Suppressor macrophage (primary cell): ENCODE measurements at places on chromosomes 13 and 19.
A peak's percentile ranks its signal among the peaks of the same experiment; 100 is the strongest.

DNA sequence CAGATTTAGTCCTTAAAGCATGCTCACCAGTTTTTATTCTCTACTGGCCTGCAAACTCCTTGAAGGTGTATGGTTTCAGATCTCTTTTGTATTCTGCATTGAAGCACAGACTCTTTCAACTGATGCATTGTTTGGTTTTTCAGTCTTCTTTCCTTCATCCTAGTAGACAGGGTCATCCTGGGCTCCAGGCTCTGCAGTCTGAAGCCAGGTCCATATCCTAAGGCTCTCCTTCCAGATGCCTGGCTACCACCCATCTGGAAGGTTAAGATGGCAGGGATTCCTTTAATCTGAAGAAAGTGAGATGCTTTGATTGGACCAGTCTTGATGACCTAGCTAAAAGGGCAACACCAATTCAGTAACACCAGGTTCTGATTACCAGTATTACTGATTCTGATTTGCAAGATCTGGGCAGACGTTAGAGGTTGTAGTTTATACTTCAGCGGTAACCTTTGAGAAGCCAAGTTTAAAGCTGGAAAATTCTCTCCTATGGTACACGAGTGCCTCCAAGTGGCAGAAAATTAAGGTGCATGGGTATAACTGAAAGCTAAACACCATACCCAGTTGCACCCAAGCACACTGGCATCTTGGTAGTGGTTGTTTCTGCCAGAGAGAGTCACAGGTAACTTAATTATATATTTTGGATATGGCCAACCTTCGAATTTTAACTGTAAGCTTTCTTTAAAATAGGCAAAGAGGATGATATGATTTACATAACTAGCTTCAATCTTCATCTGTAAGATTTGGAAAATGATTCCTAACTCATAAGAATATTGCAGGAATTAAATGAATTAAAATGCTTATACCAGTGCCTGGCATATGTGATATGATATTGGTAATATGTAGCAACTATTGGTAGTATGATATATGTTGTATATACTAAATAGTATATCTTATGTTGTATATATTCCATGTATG, 1651.9 kb upstream of the MIR17HG start:
- peak; percentile 50 for DNase-seq

- DNase-seq: no peak
Observed at GRCh38 chr13:97879646-97880310, 73.7 kb upstream of the IPO5 start.

- peak; percentile 90 for DNase-seq
Observed at GRCh38 chr13:75482070-75482819, at the start of gene TBC1D4. TBC1D4 (minus strand) TSS chr13:75482169; CDS start chr13:75481767, 402 bp downstream.

- DNase-seq: no peak
Observed at GRCh38 chr19:21115430-21115829, 26.4 kb upstream of the ZNF431 start.

- no peak for DNase-seq
Observed at GRCh38 chr13:107075576-107075975, 507.6 kb upstream of the ARGLU1 start.

- DNase-seq: no peak
Observed at GRCh38 chr19:52028780-52029123, 573 bp upstream of the ZNF614 start.

DNA sequence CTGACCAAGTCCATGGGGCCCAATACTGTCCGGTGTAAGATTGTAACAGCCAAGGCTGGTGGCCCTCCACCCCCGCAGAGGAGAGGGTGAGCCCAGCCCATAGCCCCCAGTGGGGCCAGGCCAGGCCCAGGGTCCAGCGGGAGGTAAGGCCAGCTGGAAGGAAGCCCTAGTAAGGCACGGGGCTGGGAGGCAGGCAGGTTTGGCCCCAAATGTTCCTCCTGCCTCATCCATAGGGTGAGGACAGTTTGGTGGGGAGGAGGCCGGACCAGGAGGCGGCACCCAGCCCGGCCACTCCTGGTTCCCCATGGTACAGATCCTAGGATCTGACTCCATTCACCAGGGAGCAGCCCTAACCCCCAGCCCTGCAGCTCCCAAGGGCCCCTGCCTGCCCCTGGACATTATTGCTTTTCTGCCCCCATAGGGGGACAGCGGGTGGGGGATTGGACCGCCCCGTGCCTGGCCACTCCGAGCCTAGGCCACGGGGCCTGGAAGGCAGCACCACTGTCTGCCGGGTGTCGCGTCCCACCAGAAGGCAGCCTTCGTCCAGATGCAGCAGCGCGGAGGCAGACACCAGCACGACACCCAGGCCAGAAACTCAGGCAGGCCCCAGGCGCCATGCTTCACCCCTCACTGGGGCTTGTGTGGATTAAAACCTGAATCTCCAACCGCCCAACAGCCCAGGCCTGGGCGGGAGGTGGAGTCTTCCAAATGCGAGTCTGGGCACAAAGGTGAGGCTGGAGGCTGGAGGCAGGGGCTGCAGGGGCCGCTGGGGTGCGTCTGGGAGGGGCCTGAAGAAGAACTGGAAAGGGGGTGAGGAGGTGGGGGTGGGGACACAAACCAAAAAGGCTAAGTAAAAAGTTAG, 6.7 kb upstream of the CCNP start:
- DNase-seq: no peak
